ENCODE measurements at places on chromosomes 11 and 22.

- DNase-seq: peak; percentile 45
These were observed 123.4 kb upstream of the CSNK2A3 start for GRCh38 chr11:11476499-11476898.

GRCh38 chr11:72239849-72240460 is 4.0 kb downstream of the PHOX2A start:
- no peak for DNase-seq

GRCh38 chr22:33871935-33872334 is 48.3 kb downstream of the LARGE1 start:
- no peak for DNase-seq

- peak; percentile 36 for DNase-seq
These were observed at the start of gene GSTP1 for GRCh38 chr11:67583247-67584204. Gene GSTP1, plus strand, starts transcription at chr11:67583812. Its CDS starts 32 bp downstream, at chr11:67583844.

DNA sequence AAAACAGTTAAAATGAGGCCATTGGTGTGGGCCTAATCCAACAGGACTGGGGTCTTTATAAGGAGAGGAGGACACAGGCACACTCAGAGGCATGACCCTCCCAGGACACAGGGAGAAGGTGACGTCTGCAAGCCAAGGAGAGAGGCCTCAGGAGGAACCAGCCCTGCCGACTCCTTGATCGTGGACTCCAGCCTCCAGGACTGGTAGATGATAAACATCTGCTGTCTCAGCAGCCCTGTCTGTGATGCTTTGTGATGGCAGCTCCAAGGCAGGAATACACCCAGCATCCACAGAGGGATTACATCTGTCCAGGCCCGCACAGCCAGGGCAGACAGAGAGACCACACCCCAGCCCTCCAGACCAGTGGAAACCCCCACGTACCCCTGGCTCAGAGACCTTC is 18.4 kb downstream of the CDKN1C start:
- no peak for DNase-seq

GRCh38 chr22:31950226-31950625 is 5.9 kb downstream of the YWHAH start:
- DNase-seq: no peak

DNA sequence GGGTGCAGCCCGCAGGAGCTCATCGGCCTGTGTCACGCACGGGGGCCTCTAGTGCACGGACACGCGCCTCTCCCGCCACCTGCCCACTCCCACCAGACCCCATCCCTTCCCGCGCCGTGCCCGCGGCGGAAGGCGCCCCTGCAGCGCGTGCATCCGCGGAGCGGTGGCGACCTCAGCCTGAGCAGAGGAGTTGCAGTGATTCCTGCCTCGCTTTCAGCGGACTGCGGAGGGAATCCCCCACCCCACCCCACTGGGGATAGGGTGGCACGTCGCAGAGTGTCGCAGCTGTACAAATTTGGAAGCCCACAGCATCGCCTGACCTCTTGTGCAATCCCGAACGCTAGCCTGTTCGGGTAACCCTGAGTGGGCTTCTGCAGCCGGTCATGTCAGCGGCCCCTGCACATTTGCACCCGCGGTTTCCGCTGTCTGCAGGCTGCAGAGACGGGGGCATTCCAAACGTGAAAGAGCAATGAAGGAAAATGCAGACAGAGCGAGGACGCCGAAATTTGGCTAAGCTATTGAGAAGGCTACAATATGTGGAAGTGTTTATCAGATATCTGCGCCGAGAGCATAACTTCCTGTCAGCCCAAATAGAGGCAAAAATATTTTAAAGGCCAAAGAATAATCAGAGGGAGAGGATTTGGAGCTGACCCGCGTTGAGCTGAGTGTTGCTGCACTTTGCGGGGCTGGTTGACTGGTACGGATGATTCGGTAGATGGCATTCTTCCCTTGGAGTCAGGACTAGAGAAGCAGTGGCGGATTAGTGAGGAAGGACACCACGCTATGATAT is 617 bp upstream of the ARHGAP20 start:
- peak; percentile 43 for DNase-seq

- no peak for DNase-seq
These were observed 699.0 kb downstream of the ETS1 start for GRCh38 chr11:127888386-127888785.

DNA sequence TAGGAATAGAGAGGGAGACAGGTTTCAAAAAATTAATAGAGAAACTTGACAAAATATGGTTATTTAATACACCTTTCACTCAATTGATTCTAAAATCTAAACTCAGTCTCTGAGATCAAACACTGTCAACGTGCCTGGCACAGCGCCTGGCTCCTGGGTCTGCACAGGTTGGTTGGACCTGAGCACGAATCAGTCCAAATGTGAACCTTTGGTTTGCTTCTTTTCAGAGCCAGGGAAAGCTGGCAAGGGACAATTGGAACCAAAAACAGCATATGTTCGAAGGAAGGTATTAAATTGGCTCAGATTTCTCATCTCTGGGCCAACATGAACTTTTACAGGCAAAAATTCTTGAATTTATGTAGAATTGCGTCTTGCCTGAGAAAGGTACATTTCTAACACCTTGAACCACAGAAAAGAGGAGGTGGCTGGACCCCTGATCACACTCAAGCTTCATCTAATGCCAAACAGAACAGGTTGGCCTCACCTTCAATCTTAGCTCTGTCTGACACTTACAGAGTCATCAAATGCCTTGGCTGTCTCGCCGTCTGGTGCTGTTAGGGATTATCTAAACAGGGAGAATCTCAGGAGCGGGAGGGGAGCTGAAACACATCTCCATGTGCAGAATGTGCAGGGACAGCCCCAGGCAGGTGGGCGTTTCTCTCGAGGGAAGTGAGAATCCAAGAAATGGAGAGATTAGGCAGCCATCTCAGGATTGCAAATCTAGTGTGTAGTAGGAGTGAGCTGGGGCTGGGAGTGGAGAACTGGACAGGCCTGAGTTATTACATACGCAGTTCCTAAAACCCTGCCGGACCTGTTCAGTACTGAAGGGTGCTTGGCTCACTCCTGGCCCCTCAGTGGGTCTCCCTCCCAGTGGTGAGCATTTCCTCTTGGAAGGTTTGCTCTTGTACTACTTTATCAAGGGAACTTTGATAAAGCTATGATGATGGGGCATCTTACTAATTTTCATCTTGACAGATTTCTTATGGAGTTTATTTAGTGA is 442.2 kb upstream of the B3GAT1 start:
- no peak for DNase-seq

- DNase-seq: peak; percentile 28
These were observed 167.3 kb downstream of the UVRAG start for GRCh38 chr11:75982309-75982708.

DNA sequence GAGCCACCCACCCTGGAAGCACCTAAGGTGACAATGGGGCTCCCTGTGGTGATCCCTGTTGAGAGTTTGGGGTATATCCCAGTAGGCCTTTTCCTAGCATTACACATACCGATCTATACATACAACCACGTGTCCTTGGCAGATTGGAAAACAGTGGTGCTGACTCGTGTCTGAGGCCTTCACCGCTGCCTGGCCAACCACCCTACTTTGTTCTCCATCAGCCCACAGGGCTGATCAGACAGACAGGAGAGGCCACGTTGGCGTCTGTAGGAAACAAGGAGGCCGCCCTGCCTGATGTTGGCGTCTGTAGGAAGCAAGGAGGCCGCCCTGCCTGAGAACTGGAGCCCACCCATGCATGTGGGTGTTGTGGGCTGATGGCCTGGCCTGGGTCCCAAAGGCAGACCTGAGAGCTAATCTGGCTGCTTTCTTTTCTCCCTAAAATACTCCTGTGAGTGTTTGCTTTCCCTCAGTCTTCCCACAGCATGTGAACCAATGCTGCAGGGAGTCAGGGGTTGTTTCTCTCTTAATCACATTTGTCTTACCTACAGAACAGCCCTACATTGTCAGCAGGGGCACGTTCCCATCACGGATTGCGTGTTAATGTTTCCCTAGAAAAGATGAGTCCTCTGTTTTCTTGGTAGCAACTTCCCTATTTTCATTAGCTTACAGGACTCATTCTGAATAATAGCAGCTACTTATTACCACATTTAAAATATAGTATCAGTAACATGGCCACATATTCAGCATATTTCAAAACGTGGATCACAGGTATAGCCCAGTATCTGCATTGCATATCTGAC is 57.2 kb downstream of the SBF1 start:
- no peak for DNase-seq

DNA sequence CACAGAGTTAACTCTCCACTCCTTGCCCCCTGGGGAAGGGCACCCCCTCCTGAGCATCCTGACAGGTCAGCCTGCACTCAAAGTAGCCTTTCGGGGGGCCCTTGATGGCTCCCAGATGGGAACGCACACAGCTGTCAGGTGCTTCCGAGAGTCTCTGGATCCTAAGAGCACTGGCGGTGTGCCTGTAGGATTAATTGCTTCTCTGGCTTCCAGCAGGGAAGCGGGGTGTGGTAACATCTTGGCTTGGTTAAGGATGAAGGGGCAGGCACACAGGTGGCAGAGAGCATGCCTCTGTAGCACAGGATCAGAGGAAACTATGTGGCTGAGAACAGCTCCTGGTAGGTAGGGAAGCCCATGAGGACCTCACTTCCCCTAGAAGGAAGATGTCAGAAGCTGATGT is 199.8 kb downstream of the MIAT start:
- DNase-seq: no peak

DNA sequence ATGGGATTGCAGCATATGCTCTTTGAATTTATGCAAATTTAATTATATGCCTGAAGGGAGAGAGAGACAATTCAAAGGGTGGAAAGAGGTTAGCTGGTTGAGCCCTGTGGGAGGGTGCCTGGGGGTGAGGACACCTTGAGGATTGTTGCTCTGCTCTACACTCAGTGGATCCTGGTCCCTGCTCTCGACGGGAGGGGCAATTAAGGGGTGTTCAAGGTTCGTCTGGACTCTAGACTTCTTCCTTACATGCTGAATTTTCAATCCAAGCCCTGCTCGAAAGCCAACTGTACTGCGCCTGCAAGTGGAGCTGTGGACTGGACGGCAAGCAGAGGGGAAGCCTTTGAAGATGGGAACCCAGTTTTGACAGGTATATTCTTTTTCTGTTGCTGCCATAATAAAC is 15.5 kb upstream of the OR5M11 start:
- no peak for DNase-seq

DNA sequence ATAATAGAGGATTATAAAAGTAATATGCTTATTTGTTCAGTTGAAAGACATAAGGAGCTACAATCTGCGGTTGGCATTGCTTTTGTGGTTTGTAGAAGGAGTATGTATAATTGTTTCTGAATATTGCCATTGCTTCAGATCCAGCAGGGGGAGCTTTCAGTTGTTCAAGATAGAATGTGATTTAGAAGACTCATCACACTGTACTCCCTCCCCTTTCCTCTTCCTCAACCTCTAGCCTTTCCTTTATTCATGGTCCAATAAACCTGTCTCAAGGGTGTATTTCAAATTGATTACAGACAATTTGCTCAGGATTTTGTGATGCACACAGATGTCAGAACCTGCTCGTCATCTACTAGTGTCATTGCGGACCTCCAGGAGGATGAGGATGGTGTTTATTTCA is 9.8 kb downstream of the PRMT3 start:
- DNase-seq: peak; percentile 71

DNA sequence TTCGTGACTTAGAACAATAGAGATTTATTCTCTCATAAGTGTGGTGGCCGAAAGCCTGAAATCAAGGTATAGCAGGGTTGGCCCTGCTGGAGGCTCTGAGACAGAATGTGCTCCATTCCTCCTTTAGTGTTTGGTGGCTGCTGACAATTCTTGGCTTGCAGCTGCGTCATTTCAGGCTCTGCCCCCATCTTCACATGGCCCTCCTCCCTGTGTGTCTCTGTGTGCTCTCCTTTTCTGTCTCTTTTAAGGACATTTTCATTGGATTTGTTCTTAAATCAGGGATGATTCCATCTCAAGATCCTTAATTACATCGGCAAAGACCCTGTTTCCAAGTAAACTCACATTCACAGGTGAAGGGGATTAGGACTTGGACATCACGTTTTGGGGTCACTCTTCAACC is 10.2 kb upstream of the APOL6 start:
- DNase-seq: no peak

DNA sequence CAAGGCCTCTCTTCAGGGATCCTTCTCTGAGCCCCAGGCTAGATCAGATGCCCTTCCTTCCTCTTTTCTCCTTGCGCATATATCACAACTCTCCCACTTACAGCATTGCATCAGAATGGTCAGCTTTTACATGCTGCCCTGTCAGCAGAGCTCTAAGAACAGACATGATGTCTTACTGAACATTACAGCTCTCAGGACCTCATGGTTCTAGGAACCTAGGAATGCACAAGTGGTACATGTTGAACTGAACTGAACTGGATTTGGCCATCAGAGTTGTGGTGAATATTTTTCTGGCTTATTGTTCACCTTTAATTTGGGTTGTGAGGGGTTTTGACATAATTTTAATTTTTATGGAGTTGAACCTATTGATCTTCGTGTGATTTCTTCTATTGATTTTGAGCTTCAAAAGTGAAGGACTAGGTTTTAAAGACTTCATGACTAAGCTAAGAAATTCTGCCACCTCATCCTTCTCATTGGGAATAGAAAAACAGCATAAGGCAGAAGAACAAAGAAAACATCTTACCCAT is 37.7 kb upstream of the SPON1 start:
- no peak for DNase-seq

DNA sequence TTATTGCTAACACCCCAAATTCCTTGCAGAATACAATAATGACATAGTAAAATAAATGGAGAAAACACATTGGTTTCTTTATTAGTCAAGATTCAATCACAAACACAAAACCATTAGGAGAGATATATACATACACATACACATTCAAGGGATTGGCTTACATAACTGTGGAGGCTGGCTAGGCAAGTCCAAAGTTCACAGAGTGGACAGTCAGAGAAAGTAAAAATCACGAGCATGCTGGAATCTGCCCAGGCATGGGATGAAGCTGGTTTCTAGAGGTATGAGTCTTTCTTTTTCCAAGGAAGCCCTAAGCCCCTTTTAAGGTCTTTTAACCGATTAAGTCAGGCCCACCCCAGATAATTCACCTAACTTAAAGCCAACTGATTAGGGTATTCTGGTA is 13.6 kb upstream of the OR56B1 start:
- no peak for DNase-seq

DNA sequence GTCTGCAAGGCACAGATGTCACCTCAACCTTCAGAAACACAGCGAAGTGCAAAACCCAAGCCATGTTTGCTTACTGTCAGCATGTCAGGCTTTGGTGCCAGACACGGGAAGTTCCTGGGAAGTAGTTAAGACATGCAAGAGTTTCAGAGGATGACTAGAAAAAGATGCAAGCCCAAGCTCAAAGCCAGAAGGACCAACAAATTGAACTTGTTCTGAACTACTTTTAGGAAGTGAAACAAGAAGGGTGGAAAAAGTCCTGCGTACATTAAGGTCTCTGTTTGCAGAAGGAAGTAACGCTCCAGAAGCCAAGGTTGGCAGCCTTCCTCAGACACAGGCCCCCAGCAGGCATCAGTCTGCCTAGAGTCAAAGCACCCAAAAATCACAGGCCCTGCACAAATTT is 2.6 kb downstream of the AP1B1 start:
- no peak for DNase-seq
